ENCODE measurements at places on chromosomes 13 and 19. TPM values are rescaled to one million over a fixed set of nuclear protein-coding genes. Genes with fewer than 3 reads are reported as not detected.

The PLK5 gene
- not detected for total RNA-seq

The NLRP9 gene
- not detected for total RNA-seq

The MAP4K1 gene
- 318 TPM for total RNA-seq

The WDR87 gene
- total RNA-seq, result not detected

The B3GLCT gene
- total RNA-seq, result 5.7 TPM

The SF3A2 gene
- total RNA-seq, result 192 TPM

DNA sequence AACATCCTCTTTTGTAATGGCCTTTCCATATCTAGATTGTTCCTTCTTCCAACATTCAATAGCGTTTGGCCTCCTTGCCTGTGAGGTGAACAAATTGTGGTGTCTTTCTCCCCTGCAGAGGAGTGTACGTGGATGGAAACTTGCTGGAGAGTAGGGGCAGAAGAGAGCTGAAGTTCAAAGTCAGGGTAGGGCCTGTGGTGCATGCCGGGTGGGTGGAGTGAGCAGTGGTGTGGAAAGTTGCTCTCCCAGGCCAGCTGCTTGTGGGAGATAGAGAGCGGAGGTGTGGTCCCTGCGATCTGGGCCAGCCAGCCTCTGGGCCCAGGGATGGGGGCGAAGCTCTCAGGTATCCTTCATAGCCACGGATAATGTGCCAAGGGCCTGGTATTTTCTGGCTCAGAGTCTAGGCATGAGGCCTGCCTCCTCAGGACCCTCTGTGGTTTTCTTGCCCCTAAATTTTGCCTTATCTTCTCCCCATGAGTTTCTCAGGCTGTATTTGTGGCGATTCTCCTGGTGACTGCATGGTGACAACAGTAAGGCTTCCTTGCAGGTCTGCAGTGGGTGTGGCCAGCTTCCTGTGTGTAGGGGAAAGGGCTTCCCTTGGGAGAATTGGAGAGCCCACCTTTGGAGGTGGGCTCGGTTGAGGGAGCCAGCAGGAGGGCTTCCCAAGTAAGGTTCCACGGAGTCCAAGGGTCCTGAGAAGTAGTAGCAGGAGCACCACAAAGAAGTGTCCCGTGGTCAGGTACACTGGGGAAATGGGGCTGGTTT lies 6.7 kb downstream of the RGCC start:
- DNase-seq, result no peak
- H3K4me3 ChIP-seq, result peak overlapping the region; percentile 88
- H3K27ac ChIP-seq, result peak overlapping the region; percentile 97
- H3K27me3 ChIP-seq, result no peaks in the 10 kb centered on the region
- H3K4me1 ChIP-seq, result peaks cover 66% of the 10 kb centered on the region
- peaks cover 10% of the 10 kb centered on the region for H3K36me3 ChIP-seq

DNA sequence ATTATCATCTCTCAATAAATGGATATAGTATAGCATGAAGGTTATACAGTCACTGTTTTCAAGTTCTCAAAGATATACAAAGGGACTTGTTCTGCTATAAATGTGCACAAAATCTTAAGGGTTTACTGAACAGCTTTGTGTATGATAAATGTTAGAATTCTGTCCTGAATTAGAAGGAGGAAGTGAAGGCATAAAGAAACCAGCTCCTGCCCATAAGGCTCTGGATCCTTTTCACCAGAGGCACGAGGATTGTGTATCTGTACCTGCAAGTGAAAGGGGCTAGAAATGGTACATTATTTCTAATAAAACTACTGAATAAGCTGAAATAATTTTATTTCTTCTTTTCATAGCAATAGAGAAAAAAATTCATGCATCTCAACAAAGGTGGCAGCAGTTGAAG lies 32.4 kb downstream of the PHF11 start:
- H3K4me3 ChIP-seq, result no peak overlapping the region
- no peak for DNase-seq
- no peak overlapping the region for H3K27ac ChIP-seq
- H3K4me1 ChIP-seq, result peaks cover 9% of the 10 kb centered on the region
- H3K36me3 ChIP-seq, result peaks cover under 1% of the 10 kb centered on the region

DNA sequence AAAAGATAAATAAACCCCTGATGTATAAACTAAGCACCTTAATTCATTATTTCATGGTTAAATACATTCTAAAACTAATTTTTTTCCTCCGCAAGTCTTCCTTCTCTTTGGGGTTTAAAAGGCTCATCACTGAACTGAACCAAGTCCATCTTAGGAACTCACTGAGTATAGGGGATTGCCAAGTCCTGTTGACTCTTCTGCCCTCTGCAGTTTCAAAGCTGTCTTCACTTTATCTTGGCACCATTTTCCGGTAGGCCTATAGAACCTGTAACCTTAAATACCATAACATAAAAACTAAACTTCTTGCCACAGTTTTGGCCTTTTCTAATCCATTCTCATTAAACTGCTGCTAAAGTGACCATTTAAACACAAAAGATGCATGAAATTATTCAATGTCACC lies 66.5 kb upstream of the USPL1 start:
- no peaks in the 10 kb centered on the region for H3K27me3 ChIP-seq
- H3K27ac ChIP-seq, result no peak overlapping the region
- H3K4me3 ChIP-seq, result no peak overlapping the region
- no peaks in the 10 kb centered on the region for H3K36me3 ChIP-seq
- H3K4me1 ChIP-seq, result no peaks in the 10 kb centered on the region
- no peak for DNase-seq

DNA sequence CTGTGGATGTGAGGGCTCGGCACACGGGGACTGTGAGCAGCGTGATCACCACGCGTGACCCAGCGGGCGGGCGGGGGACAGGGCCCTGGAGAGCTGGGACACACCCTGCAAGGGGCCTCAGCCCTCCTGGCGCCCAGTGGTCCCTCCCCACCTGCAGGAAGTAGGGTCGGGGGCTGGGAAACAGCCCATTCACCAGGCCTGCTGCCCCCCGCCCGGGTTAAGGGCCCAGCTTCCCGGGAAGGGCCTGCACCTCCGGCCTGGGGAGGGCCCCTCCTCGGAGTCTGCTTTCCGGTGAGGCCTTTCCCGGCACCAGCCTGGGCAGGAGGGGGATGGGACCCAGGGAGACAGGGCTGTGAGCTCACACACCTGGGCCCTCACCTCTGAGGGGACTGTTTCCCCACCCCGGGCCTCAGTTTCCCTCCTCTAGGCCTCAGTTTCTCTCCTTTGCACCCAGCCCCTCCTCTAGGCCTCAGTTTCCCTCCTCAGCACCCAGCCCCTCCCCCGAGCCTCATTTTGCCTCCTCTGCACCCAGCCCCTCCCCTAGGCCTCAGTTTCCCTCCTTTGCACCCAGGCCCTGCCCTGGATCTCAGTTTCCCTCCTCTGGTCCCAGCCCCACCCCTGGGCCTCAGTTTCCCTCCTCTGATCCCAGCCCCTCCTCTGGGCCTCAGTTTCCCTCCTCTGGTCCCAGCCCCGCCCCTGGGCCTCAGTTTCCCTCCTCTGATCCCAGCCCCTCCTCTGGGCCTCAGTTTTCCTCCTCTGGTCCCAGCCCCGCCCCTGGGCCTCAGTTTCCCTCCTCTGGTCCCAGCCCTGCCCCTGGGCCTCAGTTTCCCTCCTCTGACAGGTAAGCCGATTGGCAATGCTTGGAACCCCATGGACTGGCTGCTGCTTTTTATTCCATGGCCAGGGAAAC lies 1.9 kb upstream of the MADCAM1 start:
- H3K27me3 ChIP-seq, result peaks cover 8% of the 10 kb centered on the region
- H3K27ac ChIP-seq, result peak overlapping the region; percentile 11
- H3K4me3 ChIP-seq, result no peak overlapping the region
- peaks cover 16% of the 10 kb centered on the region for H3K4me1 ChIP-seq
- DNase-seq, result no peak

DNA sequence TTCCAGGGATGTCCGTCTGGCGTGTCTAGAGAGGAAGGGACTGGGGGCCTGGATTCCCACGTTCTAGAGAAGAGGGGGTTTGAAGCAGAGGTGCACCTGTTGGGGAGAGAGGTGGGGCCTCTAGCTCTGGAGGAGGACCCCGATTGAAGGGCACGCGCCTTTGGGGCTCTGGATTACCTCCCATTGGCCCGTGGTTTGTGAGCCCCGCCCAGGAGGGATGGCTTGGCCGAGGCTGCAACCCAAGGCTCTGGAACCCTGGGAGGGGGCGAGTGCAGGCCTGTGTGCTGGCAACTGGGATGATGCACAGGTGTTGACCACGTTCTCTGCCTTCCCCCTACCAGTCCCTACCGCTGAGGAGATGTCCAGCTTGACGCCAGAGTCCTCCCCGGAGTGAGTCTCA lies 20.2 kb downstream of the TMEM150B start:
- DNase-seq, result no peak
- H3K27ac ChIP-seq, result no peak overlapping the region
- H3K27me3 ChIP-seq, result no peaks in the 10 kb centered on the region
- H3K36me3 ChIP-seq, result no peaks in the 10 kb centered on the region
- H3K4me1 ChIP-seq, result no peaks in the 10 kb centered on the region
- no peak overlapping the region for H3K4me3 ChIP-seq

DNA sequence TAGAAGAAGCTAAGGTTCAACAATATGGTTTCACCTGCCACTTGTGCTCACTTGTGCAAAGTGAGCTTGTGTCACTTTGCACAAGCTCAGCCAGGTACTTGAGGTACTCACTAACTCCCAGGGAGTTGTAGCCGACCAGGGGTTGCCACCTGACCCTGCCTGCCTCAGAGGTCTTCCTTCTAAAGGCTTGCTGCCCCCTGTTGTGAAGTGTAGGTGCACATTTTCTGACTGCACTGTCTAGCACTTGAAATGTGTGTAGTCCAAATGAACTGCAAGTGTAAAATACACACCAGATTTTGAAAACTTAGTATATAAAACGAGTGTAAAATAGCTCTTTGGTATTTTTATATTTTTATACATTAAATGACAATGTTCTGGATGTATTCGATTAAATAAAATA lies 230.8 kb downstream of the DLEU7 start:
- no peak overlapping the region for H3K27ac ChIP-seq
- DNase-seq, result no peak
- no peaks in the 10 kb centered on the region for H3K36me3 ChIP-seq

GRCh38 chr19:5445071-5445470 lies 10.1 kb upstream of the ZNRF4 start:
- H3K4me1 ChIP-seq, result no peaks in the 10 kb centered on the region
- peaks cover 15% of the 10 kb centered on the region for H3K27me3 ChIP-seq
- no peak overlapping the region for H3K27ac ChIP-seq
- no peak for DNase-seq
- H3K4me3 ChIP-seq, result no peak overlapping the region

DNA sequence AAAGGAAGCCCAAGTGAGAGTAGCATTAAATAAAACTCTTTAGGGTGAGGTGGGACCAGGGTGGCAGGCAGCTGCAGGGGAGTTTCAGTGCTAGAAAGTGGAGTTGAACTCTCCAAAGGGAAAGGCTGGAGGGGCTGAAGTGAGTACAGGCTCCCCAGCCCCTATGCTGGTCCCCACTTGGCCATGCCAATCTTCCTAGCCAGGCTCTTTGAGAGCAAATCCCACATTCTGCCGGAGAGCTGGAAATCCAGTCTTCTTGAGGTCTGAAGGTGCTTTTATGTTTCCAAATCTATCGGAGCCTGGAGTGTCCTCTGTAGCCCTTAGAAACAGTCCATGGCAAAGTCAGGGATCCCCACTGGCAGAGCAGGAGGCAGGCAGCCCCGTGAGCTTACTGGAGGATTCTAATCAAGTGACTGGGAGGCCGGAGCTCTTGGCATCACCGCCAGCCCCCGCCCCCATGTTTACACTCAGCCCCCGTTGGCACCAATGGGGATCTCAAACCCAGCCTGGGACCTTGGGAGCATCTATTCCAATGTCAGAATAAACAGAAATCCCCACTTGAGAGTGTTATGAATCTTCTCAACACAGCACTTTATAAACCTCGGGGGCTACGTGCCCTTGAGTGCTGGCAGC lies 18.3 kb downstream of the ZNF536 start:
- no peaks in the 10 kb centered on the region for H3K36me3 ChIP-seq
- no peak overlapping the region for H3K27ac ChIP-seq
- no peak for DNase-seq

DNA sequence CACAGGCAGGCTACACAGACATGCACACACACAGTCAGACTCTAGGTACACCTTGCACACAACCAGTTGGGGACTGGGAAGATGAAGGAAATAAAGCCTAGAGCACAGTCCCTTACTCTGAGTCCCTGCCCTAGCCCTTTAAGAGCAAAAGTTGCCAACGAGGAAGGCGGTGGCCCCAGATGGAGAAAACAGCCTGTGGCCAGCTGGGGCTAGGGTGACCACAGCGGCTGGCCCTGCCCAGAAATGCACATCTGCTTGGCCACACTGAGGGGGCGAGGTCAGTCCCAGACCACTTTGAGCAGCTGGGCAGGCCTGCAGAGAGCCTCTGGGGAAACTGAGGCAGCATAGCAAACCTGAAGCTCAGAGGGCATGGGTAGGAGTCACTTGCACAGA lies 52.3 kb downstream of the PTPRS start:
- peaks cover 11% of the 10 kb centered on the region for H3K27me3 ChIP-seq
- DNase-seq, result no peak
- H3K27ac ChIP-seq, result no peak overlapping the region
- no peaks in the 10 kb centered on the region for H3K36me3 ChIP-seq

DNA sequence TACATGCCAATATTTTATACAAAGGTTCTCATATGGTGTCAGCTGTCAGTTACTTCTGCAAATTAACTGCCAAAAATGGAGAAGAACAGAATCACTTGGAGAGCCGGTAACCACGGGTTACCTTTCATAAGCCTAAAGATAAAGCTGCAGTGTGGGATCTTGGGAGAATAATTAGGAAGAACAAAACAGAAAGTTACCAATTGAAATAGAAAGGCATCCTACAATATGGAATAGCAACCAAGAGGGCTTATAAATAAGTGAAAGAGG lies 74.2 kb downstream of the TSHZ3 start:
- H3K4me3 ChIP-seq, result no peak overlapping the region
- no peak overlapping the region for H3K27ac ChIP-seq
- H3K4me1 ChIP-seq, result no peaks in the 10 kb centered on the region
- H3K27me3 ChIP-seq, result no peaks in the 10 kb centered on the region

DNA sequence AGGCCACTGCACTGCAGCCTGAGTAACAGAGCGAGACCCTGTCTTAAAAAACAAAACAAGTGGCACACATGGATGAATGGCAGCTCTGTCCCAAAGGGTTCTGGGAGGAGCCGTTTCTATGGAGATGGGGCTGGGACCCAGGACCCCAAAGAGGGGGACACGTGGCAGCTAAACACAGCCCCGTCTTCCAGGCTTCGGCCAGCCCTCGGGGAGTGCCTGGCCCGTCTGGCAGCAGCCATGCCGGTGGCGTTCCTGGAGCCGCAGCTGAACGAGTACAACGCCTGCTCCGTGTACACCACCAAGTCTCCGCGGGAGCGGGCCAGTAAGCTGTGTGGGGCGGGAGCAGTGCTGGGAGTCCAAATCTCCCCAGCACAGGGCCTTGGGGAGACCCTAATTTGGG lies 82.4 kb downstream of the RYR1 start:
- no peaks in the 10 kb centered on the region for H3K36me3 ChIP-seq
- peaks cover 14% of the 10 kb centered on the region for H3K4me1 ChIP-seq
- DNase-seq, result no peak
- no peak overlapping the region for H3K4me3 ChIP-seq

DNA sequence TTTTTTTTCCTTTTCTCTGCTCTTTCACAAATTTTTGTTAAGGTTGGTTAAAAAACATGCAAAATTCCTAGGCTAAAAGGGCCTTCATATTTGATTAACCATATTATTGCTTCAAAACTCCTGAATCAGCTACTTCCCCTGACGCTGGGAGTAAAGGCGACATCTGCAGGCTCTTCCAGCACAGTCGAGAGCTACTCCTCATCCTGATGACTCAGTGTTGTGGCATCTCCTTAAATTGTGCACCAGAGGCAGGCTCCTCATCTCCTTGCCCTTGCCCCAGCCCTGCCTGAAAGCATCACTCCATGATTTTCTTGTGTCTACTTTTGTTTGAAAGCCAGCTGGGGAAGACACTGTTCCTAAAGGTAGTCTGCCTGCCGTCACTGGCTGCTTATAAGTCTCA lies 24.5 kb upstream of the SOX1 start:
- no peaks in the 10 kb centered on the region for H3K4me1 ChIP-seq
- DNase-seq, result no peak
- H3K27me3 ChIP-seq, result peaks cover 23% of the 10 kb centered on the region

- peaks cover 23% of the 10 kb centered on the region for H3K4me1 ChIP-seq
- no peak overlapping the region for H3K27ac ChIP-seq
- no peak overlapping the region for H3K4me3 ChIP-seq
- DNase-seq, result peak; percentile 69
Measured at GRCh38 chr13:80339912-80340650, 845 bp downstream of the SPRY2 start.
